H54 (cell line): ENCODE measurements at places on chromosomes 7 and 10.
A peak's percentile ranks its signal among the peaks of the same experiment; 100 is the strongest.

- DNase-seq: no peak
Measured at GRCh38 chr10:24439935-24440334, 231.0 kb downstream of the KIAA1217 start.

- no peak for DNase-seq
Measured at GRCh38 chr7:151242159-151243044, 6.1 kb downstream of the SMARCD3 start.

- peak; percentile 69 for DNase-seq
Measured at GRCh38 chr7:90594751-90595317, 1.3 kb upstream of the CDK14 start.

DNA sequence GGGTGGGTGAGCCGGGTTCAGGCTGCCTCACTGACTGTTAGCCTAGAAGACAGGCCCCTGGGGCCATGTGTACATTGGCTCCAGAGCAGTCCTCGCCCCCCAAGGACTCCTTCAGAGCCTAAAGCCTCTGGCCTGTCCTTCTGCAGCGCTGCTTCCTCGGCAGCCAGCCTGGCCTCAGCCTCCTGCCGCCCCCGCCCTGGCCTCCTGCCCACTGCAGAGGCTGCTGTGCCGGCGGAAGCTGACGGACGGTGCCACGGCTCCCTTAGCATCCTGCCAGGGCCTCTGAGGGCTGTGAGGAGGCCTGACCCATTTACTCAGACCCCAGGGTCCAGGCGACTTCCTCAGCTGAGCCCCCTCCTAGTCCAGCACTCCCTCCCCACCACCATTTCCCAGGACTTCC lies 4.9 kb downstream of the SRRM3 start:
- DNase-seq: no peak

DNA sequence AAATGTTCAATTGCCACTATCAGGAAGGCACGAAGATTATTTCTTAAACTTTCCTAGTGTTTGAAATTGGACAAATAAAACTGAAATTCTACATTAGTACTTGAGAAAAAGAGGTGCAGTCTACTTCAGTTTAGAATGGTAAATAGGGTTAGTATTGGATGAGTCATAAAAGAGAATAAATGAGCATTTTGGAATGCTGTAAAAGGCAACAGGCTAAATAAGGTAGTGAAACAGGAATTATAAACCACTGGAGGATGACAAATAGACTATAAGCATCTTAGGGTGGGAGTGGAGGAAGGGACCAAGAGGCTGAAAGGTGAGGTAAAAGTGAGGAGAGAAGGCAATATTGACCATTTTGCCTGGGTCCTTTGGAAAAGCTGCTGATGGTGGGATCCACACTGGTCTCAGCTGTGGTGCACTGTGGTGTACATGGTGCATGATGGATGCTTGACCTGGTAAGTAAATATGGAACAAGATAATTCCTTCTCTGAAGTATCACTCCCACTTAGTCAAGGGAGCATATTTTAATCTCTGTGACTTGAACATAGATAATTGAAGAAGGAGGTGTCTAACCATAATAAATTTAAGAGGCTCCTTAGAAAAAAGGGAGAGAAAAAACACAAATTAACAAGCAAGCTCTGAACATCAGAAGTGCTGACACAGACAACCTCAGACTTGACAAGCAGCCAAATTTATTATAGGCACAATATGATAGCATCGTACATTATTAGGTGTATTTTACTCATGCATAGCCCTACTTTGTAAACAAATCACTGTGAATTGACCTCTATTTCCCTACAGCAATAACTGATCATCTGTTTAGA lies 76.4 kb upstream of the SCIN start:
- no peak for DNase-seq

DNA sequence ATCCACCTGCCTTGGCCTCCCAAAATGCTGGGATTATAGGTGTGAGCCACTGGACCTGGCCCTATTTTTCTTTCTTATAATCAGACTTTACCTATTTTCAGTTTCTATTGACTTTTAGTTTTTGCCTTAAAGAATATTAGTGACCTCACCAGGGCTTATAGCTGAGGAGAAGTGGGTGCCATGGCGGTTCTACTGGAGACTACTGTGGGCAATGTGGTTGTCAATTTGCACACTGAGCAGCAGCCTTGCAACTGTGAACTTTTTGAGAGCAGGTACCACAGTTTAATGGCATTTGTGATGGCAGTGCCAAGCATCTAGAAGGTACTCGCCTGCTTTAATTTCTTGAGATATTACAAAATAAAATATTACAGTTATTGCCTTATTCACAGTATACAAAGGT lies 11.5 kb downstream of the GLCCI1 start:
- no peak for DNase-seq

DNA sequence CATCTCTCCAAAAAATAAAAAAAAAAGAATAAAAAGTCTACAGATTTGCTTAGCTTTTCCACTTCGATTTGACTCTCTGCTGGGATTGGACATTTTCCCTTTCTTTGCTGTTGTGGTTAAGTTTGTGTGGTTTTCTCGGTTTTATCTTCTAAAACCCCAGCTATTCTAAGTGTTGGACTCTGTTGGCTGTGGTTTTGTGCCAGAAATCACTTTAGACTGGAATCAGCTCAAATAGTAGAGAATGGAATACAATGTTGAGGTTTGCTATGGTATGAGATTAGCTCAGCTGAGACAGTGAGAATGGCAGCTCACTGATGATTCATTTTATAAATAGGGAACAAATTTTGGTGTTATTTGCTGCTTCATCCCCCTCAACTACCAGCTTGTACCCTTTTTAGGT lies 116.0 kb downstream of the BUB3 start:
- peak; percentile 26 for DNase-seq

GRCh38 chr7:117791877-117792780 lies 81.1 kb downstream of the CTTNBP2 start:
- no peak for DNase-seq

DNA sequence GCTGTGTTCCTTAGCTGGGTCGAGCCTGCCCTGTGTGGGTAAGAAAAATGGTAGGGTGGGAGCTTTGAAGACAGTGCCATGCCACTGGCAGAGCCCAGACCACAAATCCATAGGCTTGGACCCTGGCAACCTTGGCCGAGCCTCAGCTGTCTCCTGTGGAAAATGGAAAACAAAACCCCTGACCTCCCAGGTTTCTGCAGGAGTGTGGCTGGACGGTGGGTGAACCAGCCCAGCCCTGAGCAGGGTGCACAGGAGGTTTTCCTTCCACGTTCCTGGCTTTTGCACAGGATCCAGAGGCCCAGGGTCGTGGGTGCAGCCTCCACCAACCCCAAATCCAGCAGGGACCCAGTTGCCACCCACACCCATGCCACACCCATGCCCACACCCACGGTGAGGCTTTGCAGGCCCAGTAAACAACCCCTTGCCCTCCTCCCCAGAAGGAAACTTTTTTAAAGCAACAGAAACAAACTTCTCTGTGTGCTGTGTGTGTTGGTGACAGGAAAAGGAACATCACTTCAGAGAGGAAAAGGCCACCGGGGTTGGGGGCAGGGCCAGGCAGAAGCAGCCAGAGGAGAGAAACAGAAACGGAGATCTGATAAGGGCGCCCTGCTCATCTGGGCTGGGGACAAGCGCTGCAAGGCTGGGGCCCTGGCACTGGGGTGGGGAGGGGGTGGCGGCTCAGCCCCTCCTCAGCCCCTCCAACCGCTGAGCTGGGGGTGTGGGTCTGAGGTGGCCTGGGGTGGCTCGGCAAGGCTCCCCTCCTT lies 20.7 kb upstream of the ZMIZ1 start:
- DNase-seq: no peak

DNA sequence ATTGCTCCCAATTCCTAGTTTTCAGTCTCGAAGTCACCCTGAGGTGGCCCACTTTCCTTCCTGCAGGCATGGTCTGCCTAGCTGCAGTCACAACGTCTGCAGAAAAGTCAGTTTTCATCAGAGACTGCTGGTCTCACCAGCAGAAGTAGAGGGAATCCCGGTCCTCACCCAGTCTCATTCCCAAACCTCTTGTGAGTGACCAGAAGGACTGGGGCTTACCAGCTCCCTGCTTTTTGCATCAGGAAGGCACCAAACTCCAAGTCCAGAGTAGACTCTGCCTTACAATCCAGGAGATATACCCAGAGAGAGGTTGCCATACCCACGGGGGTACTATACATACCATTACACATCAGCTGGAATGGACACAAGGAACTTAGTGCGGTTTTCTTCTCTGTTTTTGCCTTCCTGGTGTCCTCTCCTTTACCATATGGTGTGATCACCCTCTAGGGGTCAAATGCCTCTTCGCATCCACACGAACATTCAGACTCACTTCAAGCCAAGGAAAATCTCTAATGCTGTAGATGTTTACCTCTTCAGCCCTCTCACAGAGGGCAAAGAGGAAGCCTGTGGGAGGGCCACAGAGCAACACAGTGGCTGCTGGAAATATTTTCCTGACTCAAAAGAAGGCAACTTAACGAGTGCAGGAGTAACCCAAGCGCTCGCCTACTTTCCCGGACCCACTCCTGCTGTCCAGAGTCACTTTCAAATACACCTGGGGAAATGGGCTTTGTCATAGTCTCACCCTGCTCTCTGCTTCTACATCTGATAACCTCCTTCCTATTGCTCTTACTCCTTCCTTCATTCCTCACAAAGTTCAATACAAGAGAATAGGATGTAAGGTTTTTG lies 220.9 kb downstream of the C7orf25 start:
- DNase-seq: peak; percentile 23

DNA sequence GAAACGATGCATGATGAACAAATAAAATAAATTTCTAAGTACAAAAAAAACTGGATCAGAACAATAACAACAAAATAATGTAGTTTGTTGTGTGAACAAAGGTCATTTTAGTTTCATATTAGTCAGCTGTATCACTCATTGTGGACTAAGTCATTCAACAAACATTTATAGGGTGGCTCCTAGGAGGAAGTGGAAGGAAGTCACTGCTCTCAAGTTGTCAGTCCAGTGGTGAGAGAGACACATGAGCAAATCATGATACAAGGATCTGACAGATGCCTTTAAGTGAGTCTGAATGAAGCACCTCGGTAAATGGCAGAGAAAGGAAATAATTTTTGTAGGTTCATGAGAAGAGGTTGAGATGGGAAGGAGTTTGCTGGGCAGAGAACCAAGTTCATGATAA lies 56.8 kb downstream of the EPDR1 start:
- peak; percentile 15 for DNase-seq

DNA sequence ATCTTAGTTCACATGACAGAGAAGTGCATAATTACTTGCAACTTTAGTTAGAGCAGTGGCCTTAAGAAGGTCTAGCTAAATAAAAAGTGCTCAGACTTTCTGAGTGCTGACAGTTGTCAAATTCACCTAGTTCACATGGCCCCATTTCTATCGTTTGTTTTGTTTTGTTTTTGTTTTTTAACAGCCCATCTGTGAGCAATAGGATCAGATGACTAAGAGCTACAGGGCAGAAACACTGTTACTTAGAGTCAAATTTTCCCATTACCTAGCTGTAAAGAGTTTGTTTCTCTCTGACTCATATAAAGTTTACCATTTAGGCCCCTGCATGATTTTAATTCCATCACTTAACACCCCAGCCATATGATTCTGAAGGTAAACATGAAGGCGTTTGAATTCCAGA lies 18.8 kb downstream of the CAV1 start:
- DNase-seq: no peak

DNA sequence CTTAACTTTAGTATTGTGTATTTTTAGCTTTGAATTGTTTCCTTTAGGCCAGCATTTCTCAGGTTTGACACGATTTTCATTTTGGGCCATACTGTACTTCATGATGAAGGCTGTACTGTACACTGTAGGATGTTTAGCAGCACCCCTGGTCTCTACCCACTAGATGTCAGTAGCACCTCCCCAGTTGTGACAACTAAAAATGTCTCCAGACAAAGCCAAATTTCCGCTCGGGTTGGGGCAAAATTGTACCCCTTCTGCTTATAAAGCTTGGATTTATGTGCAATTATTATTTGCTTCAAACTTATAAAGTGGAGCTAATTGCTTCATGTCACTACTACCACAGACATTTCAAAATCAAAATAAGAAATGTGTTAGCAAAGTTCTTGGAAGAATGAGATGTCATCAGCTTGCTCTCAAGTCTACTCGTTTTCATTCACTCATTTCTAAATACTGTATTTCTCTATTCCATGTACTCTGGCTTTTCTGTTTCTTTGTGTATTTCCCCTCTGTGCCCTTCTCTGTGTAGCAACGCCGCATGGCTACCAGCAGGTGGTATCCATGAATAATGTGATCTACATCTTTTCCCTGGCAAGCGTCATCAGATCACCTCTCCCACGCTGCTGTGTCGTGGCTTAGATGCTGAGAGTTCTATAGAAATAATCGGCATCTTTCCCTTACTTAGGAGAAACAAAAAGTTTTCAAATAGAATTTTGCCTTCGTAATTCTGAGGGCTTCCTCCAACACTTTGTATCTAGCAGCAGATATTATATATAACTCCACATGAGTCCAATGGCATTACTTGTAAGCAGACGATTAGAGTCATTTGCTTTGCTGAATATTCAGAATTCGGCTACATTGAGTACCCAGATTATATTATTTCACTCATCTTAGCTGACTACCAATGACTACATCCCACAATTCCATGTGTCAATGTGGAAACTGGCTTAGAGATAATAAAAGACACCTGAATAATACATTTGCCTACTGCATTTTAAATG lies 47.8 kb upstream of the CALCR start:
- DNase-seq: no peak

DNA sequence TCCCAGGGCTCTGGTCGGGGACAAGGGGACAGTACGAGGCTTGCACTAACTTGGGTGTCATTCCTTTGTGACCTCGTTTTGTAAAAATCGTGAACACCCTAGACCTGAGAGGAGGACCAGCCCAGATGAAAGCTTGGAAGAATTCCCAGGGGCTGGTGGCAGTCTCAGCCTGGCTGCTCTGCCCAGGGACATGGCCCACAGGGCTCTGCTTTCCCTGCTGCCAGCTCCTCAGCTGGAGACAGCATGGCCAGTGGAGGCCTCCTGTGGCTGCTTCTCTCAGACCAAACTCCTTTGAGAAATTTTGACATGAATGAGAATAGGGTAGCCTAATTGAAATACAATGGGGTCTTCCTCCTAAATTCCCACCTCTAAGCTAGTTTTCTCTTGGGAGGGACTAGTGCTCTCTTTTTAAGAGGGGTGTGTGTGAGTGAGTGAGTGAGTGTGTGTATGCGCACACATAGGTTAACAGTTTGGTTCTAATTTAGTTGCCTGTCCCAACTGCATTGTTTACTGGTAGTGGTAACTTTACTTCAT lies 140.3 kb upstream of the EFCAB10 start:
- DNase-seq: no peak

- DNase-seq: no peak
Measured at GRCh38 chr7:16465469-16466361, at the start of gene SOSTDC1. TSS of gene SOSTDC1 (minus strand) at chr7:16465738. CDS start at chr7:16465668, 70 bp downstream.

- DNase-seq: no peak
Measured at GRCh38 chr10:7362471-7362870, 48.4 kb downstream of the SFMBT2 start.

- DNase-seq: no peak
Measured at GRCh38 chr10:51244748-51245490, 170.6 kb downstream of the PRKG1 start.

DNA sequence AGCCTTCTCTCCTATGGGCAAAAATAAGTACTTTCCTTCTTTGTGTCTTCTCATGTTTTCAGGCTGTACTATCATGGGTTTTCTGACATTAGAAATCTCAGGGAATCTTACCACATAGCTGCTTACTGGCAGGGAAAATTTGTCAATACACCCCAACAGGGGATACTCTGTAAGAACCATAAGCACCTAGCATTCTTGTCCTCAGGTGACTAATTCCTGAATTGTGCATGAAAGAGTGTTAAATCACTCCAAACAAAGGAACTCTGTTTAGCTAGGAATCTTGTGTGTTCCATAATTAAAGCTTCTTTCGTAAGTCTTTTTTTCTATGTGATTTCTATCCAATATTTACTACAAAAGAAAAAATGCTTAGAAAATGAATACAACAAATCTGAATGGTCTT lies 206.7 kb upstream of the POT1 start:
- DNase-seq: no peak
